ENCODE measurements at places on chromosomes 1 and 21.

DNA sequence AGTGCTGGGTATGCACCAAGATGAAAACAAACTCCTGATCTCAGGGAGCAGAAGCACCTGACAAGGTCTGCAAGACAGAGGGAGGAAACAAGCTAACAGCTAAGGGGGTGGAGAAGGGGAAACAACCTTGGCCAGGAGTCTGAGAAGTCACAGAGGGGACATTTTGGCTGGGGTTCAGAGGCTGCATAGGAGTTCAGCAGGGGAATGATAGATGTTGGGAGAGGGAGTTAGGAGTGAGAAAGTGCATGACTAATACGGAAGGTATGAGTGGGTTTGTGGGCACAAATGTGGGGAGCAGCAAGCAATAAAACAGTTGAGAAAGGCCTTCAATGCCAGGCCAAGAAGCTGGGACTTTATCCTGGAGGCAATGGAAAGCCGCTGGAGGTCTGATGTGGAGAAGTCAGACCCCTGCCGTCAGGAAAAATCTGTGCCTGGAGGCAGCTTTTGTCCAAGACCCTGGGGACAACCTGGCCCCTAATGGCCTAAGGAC is 16.4 kb downstream of the EPHA2 start:
- no peak for DNase-seq

DNA sequence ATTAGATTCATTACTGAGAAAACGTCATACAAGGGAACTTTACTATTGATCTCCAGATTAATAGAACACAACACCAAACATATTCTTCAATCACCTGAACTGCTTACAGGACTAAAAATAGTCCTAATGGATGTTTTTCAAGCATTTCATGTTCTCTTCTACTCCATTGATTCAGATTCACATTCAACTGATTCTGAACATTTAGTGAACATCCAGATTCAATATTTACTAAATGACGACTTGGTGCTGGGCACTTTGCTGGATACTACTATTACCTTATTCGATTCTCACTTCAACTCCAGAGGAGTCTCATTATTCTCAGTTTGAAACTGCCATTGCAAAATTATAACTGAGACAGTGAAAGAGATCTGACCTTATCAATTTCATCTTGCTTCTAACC is 18.8 kb upstream of the SUCO start:
- DNase-seq, result no peak

DNA sequence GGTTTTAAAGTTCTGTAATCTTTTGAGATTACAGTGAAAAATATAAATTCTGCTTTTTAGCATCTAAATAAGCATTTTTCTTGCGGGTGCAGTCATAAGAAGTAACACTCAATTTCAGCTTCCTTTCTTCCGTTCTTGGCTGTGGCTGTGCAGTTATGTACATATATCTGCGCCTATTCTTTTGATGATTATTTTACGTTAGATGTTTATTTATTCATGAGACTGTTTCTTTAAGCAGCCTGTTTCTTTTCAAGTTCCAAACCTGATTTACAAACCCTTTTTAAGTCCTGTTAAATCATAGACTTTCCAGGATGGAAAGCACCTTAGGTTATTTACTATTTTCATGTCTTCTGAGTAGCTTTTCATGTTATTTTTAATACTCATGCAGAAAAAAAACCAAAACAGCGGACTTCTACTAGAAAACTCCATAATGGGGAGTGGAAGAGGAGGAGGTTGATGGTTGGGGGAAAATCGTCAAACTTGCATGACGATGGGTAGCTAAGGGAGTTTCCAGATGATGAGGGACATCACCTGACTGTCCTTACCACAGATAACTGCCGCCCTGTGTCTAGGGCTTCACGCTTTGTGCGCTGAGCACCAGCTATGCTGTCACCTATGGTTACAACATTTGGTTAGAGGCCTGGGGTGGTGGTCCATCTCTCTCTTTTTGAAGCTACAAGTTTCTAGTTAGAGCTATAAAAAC is 2.6 kb downstream of the PRDM2 start:
- peak; percentile 37 for DNase-seq

- no peak for DNase-seq
Observed at GRCh38 chr1:24442764-24443163, 27.2 kb downstream of the NIPAL3 start.

DNA sequence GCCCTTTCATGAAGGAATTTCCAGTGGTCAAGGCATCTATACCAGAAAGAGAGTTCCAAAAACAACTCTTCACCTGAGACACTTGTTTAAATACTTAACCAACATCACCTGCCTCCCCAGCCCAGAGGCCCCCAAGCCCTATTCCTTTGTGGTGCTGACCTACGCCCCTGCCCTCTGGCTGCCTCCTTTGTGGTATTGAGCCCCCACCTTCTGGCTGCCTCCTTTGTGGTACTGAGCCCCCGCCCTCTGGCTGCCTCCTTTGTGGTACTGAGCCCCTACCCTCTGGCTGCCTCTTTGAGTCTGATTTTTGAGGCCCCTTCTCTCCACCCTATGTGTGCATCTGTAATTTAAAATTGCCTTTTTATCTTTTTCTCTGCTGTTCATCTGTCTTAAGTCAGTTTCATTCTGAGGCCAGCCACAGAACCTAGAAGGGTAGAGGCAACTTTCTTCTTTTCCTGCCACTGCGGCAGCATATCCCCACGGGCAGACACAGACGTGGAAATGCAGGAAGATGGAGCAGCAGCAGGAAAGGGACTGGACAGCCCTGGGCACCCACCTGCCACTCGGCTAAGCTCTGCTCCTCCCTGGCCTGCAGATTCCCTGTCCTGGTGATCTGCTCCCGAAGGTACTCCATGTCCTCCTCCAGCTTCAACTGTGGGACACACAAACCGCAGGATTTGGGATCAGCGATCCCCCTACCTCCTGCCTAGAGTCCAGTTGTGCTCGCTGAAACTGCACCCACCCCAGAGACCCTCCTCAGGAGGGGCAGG is 3.2 kb downstream of the TRIM17 start:
- DNase-seq, result no peak

GRCh38 chr1:95086949-95087533 is 14.3 kb upstream of the ALG14 start:
- no peak for DNase-seq

GRCh38 chr1:207868251-207868773 is 42.6 kb downstream of the CD34 start:
- DNase-seq, result peak; percentile 13

DNA sequence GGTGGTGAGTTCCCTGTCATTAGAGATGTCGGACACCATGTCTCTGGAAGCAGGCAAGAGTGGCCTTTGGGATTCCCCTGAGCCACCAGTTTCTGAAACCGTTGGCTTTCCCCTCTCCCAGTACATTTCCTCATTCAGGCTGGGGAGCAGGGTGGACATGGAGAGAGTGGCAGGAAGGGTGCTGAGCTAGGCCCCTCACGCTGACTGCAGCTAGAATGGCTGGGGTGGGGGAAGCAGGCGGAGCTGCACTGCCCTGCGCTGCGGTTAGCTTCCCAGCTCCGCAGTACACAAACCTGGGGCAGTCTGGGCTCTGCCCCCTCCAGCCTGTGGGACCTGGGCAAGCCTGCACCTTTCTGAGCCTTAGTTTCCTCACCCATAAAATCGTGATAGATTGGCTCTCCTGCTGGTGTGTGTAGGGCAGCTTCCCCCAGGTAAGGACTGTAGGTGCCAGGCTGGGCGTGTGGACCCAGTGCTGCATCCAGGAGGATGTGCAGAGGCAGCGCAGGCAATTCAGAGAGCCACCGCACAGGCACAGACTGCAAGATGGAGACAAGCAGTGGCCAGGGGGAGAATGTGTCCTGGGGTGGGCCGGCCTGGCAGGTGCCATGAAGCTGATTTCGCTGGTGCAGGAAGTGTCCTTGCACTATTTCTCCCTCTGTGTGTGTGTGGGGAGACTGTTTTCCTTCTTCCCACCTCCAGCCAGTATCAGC is 3.0 kb downstream of the PLA2G2F start:
- DNase-seq, result no peak

GRCh38 chr1:168159251-168159650 is 19.5 kb upstream of the TIPRL start:
- DNase-seq, result no peak

DNA sequence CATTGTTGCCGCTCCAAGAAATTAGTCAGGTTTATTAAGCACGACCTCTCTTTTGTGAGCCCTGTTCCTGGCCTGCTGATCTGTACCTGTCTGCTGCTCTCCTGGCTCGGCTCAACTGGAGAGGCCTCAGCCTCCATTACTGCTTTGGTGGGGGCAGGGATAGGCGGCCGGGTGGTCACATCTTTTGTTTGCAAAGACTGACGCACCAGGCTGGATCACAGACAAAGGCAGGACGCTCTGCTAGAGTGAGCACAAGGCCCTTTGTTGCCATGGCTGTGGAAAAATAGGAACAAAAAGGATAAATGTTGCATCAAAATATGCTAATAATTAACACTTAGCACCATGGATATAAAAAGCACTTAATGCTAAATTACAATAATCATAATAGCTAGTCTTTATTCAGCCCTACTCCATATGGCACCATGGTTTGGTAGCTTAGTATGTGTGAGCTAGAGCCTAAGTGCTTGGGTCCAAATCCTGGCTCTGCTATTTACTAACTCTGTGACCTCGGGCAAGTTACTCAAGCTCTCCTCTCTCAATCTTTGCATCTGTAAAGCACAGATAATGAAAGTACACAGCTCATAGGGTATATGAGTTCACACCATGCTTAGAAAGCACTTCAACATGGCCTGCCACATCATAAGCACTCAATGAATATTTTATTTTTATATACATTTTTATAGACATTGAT is 28.9 kb upstream of the HPDL start:
- DNase-seq, result no peak

DNA sequence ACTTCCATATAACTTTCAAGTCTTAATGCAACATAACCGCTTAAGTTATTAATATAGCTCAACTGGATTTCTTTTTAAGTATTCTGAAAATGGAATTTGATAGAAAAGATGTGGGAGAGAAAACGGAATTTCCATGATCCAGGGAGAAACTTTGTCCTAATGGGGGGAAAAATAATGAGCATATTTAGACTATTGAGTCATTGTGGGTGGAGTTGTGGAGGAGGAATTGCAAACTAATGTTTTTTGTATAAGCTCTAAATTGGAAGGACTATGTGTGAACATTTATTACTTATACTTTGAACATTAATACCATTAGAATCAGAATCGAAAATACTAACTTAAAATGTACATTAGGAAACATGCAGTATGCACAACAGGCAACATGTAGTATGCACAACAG is 159.9 kb upstream of the NEGR1 start:
- DNase-seq, result no peak

- DNase-seq, result no peak
Observed at GRCh38 chr1:197659171-197659570, 116.1 kb downstream of the DENND1B start.

- no peak for DNase-seq
Observed at GRCh38 chr1:172726740-172727139, 67.8 kb downstream of the FASLG start.

GRCh38 chr1:72433591-72433990 is 151.3 kb upstream of the NEGR1 start:
- no peak for DNase-seq

DNA sequence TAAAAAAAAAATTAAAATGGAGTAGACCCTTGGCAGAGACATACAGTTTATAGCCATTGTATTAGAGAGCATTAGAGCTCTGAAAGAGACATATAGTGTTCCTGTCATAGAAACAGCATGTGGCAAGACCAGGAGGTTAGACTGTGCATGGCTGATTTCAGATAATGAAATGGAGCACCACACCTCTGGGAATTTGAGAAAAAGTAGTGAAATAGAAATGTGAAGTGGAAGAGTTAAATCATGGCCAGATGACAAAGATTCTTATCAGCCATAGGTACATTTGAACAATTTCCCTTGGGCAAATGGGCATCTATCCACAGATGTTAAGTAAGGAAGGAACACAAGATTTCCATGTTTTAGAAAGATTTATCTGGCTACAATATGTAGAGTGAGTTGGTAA is 1083.1 kb downstream of the PLA2G4A start:
- DNase-seq, result no peak

- no peak for DNase-seq
Observed at GRCh38 chr1:38860454-38860795, 853 bp upstream of the RRAGC start.

- DNase-seq, result no peak
Observed at GRCh38 chr1:193525917-193526710, 339.7 kb upstream of the B3GALT2 start.

GRCh38 chr1:60984062-60984799 is 98.1 kb upstream of the NFIA start:
- DNase-seq, result no peak

GRCh38 chr1:116322752-116323405 is 50.2 kb upstream of the ATP1A1 start:
- DNase-seq, result no peak

- DNase-seq, result no peak
Observed at GRCh38 chr21:45333583-45334121, 46.0 kb upstream of the POFUT2 start.

GRCh38 chr1:12658531-12659453 is 14.9 kb downstream of the AADACL4 start:
- DNase-seq, result peak; percentile 47

DNA sequence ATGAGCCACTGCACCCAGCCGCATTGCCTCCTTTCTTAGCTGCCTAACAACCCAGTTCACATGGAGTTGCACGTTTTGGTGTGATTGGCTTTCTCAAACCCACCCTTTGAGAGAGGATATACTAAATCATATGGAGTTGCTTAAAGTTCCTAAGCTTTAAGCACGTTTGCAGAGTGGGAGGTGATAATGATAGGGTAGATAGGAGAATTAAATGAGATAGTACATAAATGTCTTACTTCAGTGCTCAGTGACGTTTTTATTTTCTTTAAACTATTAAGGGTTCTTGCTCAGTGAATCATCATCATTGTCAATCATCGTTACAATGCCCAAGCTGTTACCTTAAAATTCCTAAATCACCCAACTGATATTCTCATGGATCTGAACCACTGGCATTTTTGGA is 2.9 kb upstream of the SH3D21 start:
- no peak for DNase-seq

- DNase-seq, result no peak
Observed at GRCh38 chr1:48715921-48716320, 60.8 kb downstream of the BEND5 start.

GRCh38 chr21:45078371-45078770 is 4.0 kb downstream of the ADARB1 start:
- no peak for DNase-seq

DNA sequence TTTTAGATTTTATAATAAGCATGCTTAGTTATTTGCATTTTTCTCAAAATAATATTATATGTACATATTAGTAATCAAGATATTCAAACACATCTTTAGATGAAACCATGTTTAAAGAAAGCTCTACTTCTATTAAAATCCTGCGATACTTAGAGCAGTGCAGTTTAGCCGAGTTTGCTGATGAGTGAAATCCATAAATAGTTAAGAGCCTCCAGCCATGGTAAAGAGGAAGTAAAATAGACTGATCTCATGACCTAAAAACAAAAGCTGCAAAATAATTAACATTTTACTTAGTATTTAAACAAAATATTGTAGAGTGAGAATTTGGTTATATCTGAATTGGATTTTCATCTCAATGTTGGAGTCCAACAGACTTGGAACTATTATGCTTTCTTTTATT is 147.4 kb upstream of the NRIP1 start:
- DNase-seq, result no peak

DNA sequence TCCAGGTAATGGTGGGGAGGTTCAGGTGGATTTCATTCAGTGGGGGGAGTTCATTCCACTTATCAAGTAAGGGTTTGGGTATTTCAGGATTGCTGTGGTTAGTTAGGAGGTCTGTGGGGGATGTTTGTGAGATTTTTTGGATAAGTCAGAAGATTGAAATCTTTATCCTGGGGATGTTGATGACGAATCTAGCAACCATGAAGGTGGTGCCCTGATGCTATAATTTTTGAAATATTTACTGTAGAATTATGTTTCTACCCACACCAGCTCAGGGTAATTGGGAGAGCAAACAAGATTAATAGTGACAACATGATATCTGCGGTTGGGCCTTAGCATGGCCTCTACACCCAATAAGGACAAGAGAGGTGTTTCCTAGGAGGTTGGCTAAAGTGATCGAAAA is 28.3 kb downstream of the SUCO start:
- no peak for DNase-seq

All from activated effector memory CD4-positive, alpha-beta T cell treated with Interleukin-2 at 50 U/mL for 16 hours (primary cell).